ENCODE measurements at places on chromosomes 2 and 18.

GRCh38 chr18:78776151-78776550, 203.5 kb upstream of the SALL3 start:
- no peaks in the 10 kb centered on the region for H3K36me3 ChIP-seq
- no peak for DNase-seq
- H3K27ac ChIP-seq, result no peak overlapping the region
- H3K27me3 ChIP-seq, result no peaks in the 10 kb centered on the region
- no peak overlapping the region for H3K4me3 ChIP-seq

GRCh38 chr18:80182855-80183254, 64.5 kb downstream of the PARD6G start:
- H3K27me3 ChIP-seq, result peaks cover 25% of the 10 kb centered on the region
- H3K4me3 ChIP-seq, result no peak overlapping the region
- no peak for DNase-seq
- no peaks in the 10 kb centered on the region for H3K36me3 ChIP-seq
- no peaks in the 10 kb centered on the region for H3K4me1 ChIP-seq

DNA sequence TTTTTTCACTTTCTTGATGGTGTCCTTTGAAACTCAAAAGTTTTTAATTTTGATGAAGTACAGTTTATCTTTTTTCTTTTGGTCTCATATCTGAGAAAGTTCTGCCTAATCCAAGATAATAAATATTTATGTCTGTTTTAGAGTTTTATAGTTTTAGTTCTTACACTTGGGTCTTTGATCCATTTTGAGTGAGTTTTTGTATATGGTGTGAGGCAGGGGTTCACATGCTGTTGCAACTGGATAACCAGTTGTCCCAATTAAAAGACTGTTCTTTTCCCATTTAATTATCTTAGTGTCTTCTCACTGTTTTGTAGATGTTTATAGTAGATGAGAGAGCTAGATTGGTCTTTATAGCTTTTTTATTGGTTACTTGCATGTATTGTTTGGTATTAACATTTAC, 43.6 kb downstream of the TET3 start:
- H3K27me3 ChIP-seq, result no peaks in the 10 kb centered on the region
- no peak for DNase-seq
- H3K4me3 ChIP-seq, result no peak overlapping the region
- H3K36me3 ChIP-seq, result peaks cover 22% of the 10 kb centered on the region
- peaks cover 86% of the 10 kb centered on the region for H3K4me1 ChIP-seq

GRCh38 chr2:239967553-239968036, 57.5 kb downstream of the NDUFA10 start:
- H3K36me3 ChIP-seq, result peaks cover 98% of the 10 kb centered on the region
- no peaks in the 10 kb centered on the region for H3K4me1 ChIP-seq
- no peak overlapping the region for H3K4me3 ChIP-seq
- no peak for DNase-seq
- no peak overlapping the region for H3K27ac ChIP-seq

DNA sequence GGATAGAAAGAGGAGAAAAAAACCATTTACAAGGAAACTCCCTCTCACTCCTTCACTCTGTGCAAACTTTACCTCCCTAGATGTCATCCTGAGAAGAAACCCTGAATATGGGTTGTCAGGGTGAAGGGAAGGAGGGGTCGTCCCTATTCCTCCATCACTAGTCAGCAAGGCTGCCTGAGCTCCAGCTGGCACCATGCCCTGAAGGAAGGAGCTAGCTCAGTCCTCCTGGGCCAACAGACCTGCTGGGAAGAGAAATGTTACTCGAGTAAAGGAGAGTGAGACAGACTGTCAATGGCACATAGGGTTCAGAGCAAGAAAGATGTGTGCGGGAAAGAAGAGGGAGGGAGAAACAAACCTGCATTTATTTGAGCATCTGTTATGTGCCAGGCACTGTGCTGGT, 18.3 kb upstream of the EPAS1 start:
- H3K27ac ChIP-seq, result no peak overlapping the region
- H3K4me1 ChIP-seq, result peaks cover 5% of the 10 kb centered on the region
- no peak for DNase-seq
- H3K27me3 ChIP-seq, result peaks cover 14% of the 10 kb centered on the region
- H3K36me3 ChIP-seq, result no peaks in the 10 kb centered on the region

GRCh38 chr18:22753130-22753831, 179.8 kb upstream of the RBBP8 start:
- peaks cover 46% of the 10 kb centered on the region for H3K27me3 ChIP-seq
- no peaks in the 10 kb centered on the region for H3K36me3 ChIP-seq
- no peak overlapping the region for H3K27ac ChIP-seq
- DNase-seq, result no peak

DNA sequence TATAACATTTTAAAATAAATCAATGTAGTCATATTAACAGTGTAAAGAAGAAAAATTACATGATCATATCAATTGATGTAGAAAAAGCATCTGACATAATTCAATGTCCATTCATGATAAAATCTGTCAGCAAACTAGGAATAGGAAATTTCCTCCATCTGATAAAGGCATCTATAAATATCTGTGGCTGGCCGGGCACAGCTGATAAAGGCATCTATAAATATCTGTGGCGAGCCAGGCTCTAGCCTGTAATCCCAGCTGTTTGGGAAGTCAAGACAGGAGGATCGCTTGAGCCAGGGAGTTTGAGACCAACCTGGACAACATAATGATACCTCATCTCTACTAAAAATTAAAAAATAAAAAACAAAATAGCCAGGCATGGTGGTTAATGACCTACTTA, 18.1 kb upstream of the RANBP2 start:
- DNase-seq, result no peak
- H3K4me1 ChIP-seq, result no peaks in the 10 kb centered on the region
- H3K36me3 ChIP-seq, result no peaks in the 10 kb centered on the region
- H3K27me3 ChIP-seq, result no peaks in the 10 kb centered on the region
- no peak overlapping the region for H3K4me3 ChIP-seq

GRCh38 chr2:150732064-150732463, 244.6 kb upstream of the RND3 start:
- H3K4me1 ChIP-seq, result no peaks in the 10 kb centered on the region
- no peaks in the 10 kb centered on the region for H3K36me3 ChIP-seq
- no peak overlapping the region for H3K27ac ChIP-seq
- no peak overlapping the region for H3K4me3 ChIP-seq
- H3K27me3 ChIP-seq, result no peaks in the 10 kb centered on the region

GRCh38 chr2:175999283-175999819, 2.7 kb downstream of the LNPK start:
- peaks cover 25% of the 10 kb centered on the region for H3K4me1 ChIP-seq
- H3K27ac ChIP-seq, result no peak overlapping the region
- H3K36me3 ChIP-seq, result peaks cover 21% of the 10 kb centered on the region
- no peaks in the 10 kb centered on the region for H3K27me3 ChIP-seq

DNA sequence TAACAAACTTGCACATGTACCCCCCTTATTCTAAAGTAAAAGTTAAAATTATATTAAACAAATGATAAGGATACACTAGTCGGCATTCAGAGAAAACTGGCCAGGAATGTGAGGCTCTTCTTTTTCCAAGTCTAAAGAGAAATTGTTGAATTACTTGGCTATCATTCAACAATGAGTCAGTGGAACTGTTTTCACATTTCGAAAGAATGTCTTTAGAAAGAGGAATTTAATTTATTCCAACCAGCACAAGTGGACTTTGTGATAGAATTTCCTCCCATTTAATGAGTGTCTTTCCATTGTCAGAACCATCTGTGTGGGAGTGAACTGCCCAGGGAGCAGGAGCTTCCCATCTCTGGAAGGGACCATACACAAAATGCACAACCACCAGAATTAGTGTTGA, 792.2 kb downstream of the EPHA4 start:
- no peaks in the 10 kb centered on the region for H3K4me1 ChIP-seq
- peaks cover 3% of the 10 kb centered on the region for H3K27me3 ChIP-seq
- no peak for DNase-seq

GRCh38 chr18:14941256-14941655, 193.3 kb downstream of the ANKRD30B start:
- H3K4me3 ChIP-seq, result no peak overlapping the region
- no peaks in the 10 kb centered on the region for H3K4me1 ChIP-seq
- no peaks in the 10 kb centered on the region for H3K27me3 ChIP-seq
- no peaks in the 10 kb centered on the region for H3K36me3 ChIP-seq

DNA sequence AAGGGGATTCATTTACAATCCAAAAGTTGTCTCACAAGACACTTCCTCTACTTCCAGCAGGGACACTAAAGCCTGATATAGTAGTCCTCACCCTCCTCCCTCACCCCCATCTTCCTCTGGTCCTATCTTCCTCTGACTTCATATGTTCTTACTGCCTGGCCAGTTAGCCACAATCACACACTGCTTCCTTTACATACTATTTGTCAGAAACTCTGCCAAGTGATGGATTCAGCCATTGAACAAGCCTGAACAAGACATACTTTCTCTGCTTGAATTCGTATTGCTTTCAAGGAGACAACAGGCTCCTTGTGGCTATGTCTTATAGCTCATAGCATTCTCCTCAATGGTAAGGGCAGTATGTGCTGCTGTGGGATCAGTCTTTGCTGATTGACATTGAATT, 672.2 kb downstream of the BCL11A start:
- H3K4me3 ChIP-seq, result no peak overlapping the region
- no peaks in the 10 kb centered on the region for H3K36me3 ChIP-seq
- H3K27ac ChIP-seq, result no peak overlapping the region
- peaks cover 11% of the 10 kb centered on the region for H3K4me1 ChIP-seq
- no peak for DNase-seq

GRCh38 chr2:30030361-30030760, 109.0 kb upstream of the ALK start:
- H3K4me3 ChIP-seq, result no peak overlapping the region
- DNase-seq, result no peak
- no peaks in the 10 kb centered on the region for H3K36me3 ChIP-seq
- H3K4me1 ChIP-seq, result no peaks in the 10 kb centered on the region
- H3K27me3 ChIP-seq, result peaks cover 22% of the 10 kb centered on the region

DNA sequence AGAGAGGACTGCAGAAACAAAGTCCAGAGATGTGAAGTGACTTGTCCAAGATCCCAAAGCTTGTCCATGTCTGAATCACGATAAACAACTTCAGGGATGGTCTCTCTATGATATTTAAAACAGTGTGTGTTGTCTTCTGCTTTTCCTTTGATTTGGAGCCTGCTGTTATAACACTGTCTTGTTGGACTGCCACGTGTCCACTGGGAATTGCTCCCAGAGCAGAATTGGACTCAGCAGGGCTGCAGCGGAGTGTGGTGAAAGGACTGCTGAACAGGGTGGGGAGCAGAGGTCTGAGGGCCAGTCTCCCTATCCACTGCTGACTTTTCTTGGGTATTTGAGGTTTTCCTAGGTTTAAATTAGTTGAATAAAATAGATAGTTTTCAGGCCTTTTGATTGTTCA, 68.3 kb downstream of the IL1R2 start:
- no peak for DNase-seq
- no peak overlapping the region for H3K4me3 ChIP-seq
- H3K4me1 ChIP-seq, result peaks cover 74% of the 10 kb centered on the region
- H3K36me3 ChIP-seq, result no peaks in the 10 kb centered on the region

- no peak overlapping the region for H3K4me3 ChIP-seq
- H3K36me3 ChIP-seq, result no peaks in the 10 kb centered on the region
- H3K27me3 ChIP-seq, result peaks cover 10% of the 10 kb centered on the region
- H3K4me1 ChIP-seq, result no peaks in the 10 kb centered on the region
- no peak for DNase-seq
- H3K27ac ChIP-seq, result no peak overlapping the region
Measured at GRCh38 chr2:145267451-145267850, 747.5 kb upstream of the ZEB2 start.

- H3K27me3 ChIP-seq, result no peaks in the 10 kb centered on the region
- no peak overlapping the region for H3K4me3 ChIP-seq
Measured at GRCh38 chr2:105848367-105848766, 103.7 kb downstream of the NCK2 start.

DNA sequence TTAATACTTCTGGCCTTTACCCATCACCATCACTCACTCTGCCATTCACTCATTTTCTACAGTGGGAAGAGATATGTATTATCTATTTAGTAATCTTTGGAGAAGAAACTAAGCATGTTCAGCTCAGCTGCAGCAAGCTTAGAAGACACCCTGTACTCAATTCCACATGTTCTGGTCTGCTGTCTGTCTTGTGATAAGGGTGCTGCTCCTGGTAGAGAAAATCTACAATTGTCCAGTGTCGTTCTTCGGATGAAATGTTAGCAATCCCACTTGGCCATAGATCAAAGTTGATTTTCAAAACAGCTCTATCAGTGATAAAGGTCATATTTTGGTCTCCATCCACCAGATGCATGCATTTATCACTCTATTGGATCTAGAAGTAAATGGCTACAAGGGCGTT, 337.1 kb downstream of the LRRTM4 start:
- H3K4me1 ChIP-seq, result no peaks in the 10 kb centered on the region
- DNase-seq, result no peak
- H3K36me3 ChIP-seq, result no peaks in the 10 kb centered on the region
- H3K27me3 ChIP-seq, result no peaks in the 10 kb centered on the region

DNA sequence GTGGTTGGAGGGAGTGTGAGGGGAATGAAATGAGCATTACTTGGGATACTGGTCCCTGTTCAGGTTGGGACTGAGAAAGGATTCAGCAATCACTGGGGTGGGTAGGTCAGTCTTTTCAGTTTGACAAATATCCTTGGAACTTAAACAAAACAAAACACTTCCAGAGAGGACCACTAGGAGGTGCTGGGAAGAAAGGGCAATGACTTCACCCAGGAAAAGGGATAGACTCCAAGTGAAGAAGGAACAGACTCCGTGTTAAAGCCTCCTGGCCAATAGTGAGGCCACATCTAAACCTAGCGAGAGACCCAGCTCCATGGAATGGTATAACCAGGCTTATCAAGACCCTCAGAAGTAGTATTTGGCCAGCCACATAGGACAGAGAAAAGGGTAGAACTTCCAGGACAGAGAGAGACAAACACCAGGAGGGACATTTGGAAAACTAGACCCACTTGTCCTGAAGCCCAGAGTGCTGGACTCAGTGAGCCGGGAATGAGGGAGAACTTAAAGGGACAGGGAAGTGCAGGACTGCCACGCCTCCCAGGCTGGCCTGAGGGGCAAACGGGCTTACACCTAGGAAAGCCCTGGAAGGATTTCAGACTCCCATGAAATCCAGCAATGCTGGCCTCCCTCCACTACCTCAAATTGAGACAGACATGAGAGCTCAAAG, 19.6 kb upstream of the KCNG3 start:
- DNase-seq, result no peak
- no peaks in the 10 kb centered on the region for H3K27me3 ChIP-seq
- H3K4me3 ChIP-seq, result no peak overlapping the region
- H3K36me3 ChIP-seq, result no peaks in the 10 kb centered on the region
- H3K27ac ChIP-seq, result no peak overlapping the region

- H3K36me3 ChIP-seq, result no peaks in the 10 kb centered on the region
- H3K4me1 ChIP-seq, result no peaks in the 10 kb centered on the region
- no peak overlapping the region for H3K4me3 ChIP-seq
- H3K27me3 ChIP-seq, result no peaks in the 10 kb centered on the region
- H3K27ac ChIP-seq, result no peak overlapping the region
Measured at GRCh38 chr18:8825273-8825672, 119.9 kb downstream of the MTCL1 start.

DNA sequence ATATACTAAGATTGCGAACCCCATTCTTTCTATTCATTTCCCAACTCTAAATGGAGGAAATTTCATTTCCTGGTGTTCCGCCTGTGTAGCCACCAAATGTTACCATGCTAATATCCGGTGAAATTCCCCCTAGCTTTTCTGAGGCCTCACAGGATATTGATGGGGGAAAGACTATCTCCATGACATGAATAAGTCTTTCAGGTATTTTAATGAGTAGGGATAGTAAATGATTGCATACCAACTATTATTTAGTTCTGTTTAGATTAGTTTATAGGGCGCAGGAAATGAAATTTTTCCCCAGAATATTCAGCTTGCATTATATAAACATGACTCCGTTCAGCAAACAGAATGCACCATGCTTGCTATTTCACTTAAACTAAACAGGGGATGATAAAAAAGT, 55.4 kb downstream of the COL5A2 start:
- H3K36me3 ChIP-seq, result no peaks in the 10 kb centered on the region
- no peaks in the 10 kb centered on the region for H3K4me1 ChIP-seq
- no peaks in the 10 kb centered on the region for H3K27me3 ChIP-seq
- no peak overlapping the region for H3K4me3 ChIP-seq

All from activated T-cell treated with anti-CD3 and anti-CD28 coated beads, Interleukin-2, amount 50 U/mL, for 24 hours (primary cell).